ENCODE measurements at places on chromosomes 6 and 20. TPM values are rescaled to one million over a fixed set of nuclear protein-coding genes. Genes with fewer than 3 reads are reported as not detected.
A peak's percentile ranks its signal among the peaks of the same experiment; 100 is the strongest.

DNA sequence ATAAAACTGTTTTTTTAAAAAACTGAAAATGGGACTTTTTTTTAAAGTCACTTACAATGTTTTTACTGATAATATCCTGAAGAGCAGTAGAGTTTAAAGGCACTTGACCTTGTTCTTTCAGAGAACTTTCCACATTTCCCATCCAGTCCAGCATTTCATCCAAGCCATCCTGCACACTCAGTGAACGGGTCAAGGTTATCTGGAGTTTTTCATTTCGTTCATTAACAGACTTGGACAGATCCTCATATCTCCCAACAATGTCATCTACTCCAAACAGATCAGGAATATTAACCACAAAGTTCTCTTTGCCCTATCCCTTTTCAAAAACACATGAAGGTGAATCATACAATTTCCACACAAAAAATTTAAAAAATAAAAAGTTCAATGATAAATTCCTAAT lies 69.1 kb downstream of the DST start:
- DNase-seq = no peak

DNA sequence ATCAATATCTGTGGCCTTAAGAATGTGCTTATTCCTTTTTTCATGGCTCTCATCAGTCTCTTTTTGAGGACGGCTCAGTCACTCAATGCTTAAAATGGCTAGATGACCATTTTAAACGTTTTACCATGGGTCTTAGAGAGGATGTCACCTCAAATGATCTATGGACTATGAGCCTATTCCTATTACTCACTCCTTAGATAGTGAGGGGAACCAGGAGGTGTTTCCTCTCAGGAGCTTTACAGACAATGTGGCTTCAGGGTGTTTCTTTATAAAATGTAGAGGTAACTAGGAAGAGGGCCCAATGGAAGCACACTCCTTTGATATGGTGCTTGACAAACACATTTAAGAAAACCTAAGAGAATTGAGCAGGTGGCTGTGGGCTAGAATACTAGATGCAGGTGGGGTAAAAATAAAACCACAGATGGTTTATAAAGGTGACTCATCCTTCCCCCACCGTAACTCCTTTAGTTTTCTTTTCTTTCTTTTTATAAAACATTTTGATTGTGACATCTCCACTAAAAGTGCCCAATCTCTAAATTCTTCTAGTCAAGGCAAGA lies 1.5 kb upstream of the TMEM200A start:
- DNase-seq = no peak

GRCh38 chr6:154535851-154536250 lies 25.4 kb upstream of the CNKSR3 start:
- peak; percentile 64 for DNase-seq

DNA sequence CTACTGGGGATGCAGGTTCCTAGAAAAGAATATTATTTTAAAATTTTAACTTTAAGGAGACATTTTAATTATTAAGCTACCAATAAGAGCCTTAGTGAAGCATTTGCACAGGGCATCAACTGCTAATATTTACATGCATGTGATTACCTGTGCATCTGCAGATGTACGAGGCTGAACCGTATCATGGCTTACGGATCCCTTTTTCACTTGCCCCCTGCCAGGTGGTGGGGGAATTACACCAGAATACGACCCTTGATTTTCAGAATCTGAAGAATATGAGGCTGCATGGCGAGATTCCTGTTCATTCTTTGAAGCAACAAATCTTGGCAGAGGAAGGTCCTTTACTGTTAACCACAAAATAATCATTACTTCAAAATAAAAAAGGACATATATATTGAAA lies 42.7 kb downstream of the REPS1 start:
- DNase-seq = no peak

GRCh38 chr6:109738255-109738654 lies 47.2 kb downstream of the FIG4 start:
- DNase-seq = no peak

DNA sequence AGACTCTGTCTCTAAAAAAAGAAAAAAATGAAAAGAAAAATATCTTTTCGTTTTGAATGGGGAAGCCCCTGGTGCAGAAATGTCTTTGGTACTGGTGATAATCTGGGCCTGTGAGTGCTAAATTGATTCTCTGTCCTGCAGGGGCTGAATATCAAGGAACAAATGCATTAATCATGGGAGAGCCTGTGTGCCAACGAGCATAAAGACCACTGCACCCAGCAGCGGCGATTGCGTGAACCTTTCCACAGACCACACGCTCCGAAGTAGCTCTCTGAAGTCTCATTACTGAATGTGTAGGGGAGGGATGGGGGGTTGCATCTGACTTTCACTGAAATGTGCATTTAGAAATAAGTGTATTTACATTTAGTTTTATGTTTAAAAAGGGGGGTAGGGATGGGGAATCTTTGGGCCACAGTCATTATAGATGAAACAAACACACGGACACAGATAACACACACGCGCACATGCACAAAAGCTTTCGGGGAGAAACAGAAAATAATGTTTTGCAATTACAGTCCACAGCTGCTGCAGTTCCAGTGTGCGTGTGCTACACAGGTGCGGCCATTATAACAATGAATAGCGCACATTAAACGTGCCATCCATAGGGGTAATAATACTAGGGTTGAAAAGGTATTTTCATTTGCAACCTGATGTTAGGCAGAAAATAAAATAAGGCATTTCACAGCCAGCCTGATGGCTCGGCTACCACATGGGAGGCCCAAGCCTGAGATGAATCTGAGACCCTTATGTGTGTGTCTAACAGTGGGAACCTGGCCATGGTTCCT lies 154.0 kb downstream of the MBOAT1 start:
- no peak for DNase-seq

DNA sequence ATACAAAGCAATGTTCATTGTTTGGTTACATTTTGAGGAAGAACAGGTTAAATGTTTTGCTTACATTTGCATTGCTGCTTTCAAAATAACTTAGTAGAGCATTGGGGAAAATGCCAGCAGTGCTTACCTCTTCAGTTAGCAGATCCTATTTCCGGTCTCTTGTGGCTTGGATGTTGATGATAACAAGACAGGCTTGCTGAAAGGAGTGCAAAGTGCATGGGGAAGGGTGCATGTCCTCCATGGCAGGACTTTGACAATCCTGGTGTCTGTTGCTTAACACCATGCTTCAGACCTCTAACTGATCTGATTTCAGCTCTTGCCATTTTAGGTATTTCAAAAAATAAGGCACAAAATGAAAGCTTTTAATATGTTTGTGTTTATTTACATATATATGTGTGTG lies 21.1 kb downstream of the TPD52L1 start:
- DNase-seq = no peak

GRCh38 chr20:49281059-49281912 lies 3.4 kb upstream of the ZNFX1 start:
- no peak for DNase-seq

DNA sequence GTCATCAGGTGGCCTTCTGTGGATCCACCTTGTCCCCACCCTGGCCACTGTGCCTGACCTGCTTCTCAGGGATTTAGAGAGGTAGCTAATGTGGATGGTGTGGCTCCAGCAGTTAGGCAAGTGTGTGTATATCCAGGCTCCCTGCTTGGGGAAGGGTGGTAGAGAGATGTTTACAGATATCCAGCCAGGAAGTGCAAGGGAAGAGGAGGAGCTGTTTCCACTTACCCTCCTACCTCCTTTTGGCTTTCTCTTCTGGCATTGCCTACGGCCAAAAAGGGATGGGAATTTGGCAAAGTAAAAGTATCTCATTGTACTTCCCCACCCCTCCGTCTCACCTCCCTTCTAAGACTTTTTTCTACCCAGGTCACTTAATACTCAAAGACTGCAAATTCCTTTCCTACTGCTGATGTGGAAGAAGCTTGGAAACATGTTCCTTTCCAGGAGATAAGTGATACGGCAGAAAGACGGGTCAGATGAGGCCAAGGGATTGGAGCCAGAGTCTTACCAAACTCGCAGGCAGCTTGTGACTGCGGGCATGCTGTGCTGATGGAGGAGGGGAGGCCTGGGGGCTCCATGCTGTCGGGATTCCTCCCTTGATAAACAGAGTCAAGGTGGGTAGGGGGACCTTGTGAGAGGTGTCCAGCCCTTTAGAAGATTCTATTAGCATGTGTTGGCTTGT lies 253.4 kb downstream of the PRL start:
- peak; percentile 38 for DNase-seq

- no peak for DNase-seq
Measured at GRCh38 chr6:159118924-159119323, 50.3 kb upstream of the FNDC1 start.

- DNase-seq = peak; percentile 41
Measured at GRCh38 chr20:15563836-15564235, 1009.4 kb downstream of the KIF16B start.

GRCh38 chr6:117919775-117920729 lies 13.0 kb downstream of the SLC35F1 start:
- no peak for DNase-seq

GGTLC1 gene
- polyA plus RNA-seq = not detected

THBD gene
- polyA plus RNA-seq = 4.2 TPM

PTCRA gene
- polyA plus RNA-seq = not detected
